ENCODE measurements at places on chromosomes 5 and 9.
A peak's percentile ranks its signal among the peaks of the same experiment; 100 is the strongest.

- DNase-seq = no peak
These were observed 41.6 kb upstream of the LCP2 start for GRCh38 chr5:170338933-170339779.

- DNase-seq = no peak
These were observed 94.4 kb downstream of the TMEM215 start for GRCh38 chr9:32877639-32878217.

- no peak for DNase-seq
These were observed 64.9 kb downstream of the FAM170A start for GRCh38 chr5:119694284-119694683.

- DNase-seq = no peak
These were observed 60.7 kb downstream of the APTX start for GRCh38 chr9:32940740-32941139.

- DNase-seq = no peak
These were observed 234.7 kb downstream of the MAN2A1 start for GRCh38 chr5:109924237-109925107.

DNA sequence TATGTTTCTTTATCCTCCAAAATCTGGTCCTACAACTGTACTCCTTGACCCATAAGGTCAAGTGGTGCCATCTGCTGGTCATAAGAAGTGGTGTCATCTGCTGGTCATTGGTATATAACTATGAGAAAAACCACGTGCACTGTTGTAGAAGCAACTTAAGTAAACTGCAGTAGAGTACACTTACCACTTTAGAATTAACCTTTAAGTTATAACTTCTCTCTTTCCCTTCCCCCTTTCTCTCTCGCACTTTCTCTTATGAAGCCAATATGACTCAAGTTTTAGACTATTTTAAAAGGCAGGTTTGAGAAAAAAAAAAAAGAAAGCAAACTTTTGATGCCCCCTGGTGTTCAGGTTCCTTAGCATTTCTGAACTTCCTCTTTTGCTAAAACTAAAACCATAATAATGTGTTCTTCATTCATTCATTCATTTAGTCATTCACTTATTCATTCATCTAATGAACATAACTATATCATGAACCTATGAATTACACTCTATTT is 12.8 kb upstream of the MTAP start:
- DNase-seq = peak; percentile 81

DNA sequence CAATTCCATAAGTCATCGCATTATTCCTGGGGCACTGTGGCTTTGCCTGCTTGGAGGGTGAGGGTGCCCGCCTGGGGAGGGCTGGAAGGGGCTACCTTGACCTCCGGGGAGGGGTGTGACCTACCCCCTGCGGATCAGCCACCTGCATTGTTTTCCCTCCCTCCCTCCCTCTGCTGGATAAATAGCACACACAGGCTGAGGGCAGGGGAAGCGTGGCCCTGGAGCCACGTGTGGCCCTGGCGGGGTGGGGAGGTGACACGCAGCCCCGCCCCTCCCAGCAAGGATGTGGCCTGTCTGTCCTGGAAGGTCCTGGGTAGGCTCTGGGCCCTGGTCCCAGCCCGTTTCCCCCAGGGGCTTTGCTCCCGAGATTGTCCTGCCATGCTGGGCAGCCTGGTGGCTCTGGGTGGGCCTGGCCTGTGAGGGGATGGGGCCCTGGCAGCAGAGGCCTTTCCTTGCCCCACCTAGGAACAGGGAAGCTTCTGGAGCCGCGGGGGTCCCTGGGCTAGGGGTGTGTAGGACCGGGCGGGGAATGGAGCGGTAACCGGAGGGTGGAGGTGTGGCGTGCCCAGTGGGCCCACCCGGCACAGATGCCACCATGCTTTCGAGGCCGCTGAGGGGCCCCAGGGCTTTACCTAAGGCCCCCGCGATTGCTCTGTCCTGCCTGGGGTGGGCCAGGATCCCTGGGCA is 33.4 kb downstream of the RXRA start:
- DNase-seq = no peak

GRCh38 chr5:51539232-51539631 is 156.0 kb downstream of the ISL1 start:
- no peak for DNase-seq

- no peak for DNase-seq
These were observed 27.1 kb downstream of the ZDHHC11B start for GRCh38 chr5:757346-757930.

GRCh38 chr5:127085796-127086195 is 12.5 kb upstream of the C5orf63 start:
- no peak for DNase-seq

- no peak for DNase-seq
These were observed 173.6 kb downstream of the NR2F1-AS1 start for GRCh38 chr5:93407454-93407853.

DNA sequence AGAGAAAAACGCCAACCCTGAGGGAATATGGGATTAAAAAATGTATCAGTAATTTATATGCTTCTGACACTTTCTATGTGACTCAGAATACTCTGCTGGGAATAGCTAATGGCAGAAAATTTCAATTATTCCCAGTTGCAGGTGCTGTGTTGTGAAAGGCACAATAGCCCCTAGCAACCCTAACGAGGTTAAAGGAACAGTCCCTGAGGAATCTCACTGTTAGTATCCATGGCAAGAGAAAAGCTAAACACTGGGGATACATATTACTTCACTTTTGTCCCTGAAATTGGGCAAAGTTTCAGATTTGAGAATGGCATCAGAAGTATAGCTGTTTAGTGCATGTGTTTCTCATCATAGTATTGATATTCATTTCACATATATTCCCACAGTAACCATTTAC is 555.0 kb downstream of the RAB3C start:
- no peak for DNase-seq

- DNase-seq = no peak
These were observed 15.1 kb downstream of the SLCO6A1 start for GRCh38 chr5:102483736-102484135.

GRCh38 chr9:79185866-79186265 is 385.9 kb upstream of the TLE4 start:
- DNase-seq = no peak

- DNase-seq = no peak
These were observed 14.7 kb downstream of the MPDZ start for GRCh38 chr9:13264788-13265187.

GRCh38 chr9:125752070-125752628 is 5.0 kb downstream of the PBX3 start:
- DNase-seq = no peak

- DNase-seq = peak; percentile 49
These were observed 68.2 kb upstream of the TBCA start for GRCh38 chr5:77844373-77844622.

GRCh38 chr9:21576331-21577189 is 94.4 kb upstream of the IFNE start:
- DNase-seq = no peak

DNA sequence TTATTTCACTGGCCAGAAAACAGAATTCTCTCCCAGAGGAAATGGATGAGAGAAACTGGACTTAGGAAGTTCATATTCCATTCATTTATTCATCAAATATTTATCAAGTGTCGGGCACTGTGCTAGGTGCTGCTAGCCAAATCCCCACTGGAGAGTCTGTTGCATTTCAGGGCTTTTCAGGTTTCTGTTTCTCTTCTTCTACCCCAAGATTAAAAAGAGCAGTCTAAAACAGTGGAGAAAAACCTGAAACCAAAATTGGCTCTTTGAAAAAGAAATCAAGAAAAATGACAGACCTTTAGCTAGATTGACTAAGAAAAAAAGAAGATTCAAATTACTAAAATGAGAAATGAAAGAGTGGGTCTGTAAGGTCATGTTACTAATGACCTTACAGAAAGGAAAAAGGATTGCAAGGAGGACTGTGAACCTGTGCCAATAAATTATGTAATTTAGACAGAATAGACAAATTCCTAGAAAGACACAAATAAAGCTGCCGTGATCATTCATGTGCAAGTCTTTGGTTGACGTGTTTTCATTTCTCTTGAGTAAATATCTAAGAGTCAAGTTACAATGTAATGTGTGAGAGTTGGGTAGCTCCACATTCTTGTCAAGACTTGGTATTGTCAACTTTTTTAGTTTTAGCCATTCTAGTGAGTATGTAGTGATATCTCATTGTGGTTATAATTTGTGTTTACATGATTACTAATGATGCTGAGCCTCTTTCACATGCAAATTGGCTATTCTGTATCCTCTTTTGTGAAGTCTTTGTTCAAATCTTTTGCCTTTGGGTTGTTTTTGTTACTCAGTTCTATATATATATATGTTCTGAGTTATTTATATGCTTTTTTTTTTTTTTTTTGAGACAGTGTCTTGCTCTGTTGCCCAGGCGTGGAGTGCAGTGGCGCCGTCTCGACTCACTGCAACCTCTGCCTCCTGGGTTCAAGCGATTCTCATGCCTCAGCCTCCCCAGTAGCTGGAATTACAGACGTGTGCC is 23.7 kb downstream of the SNX30 start:
- no peak for DNase-seq

GRCh38 chr5:172823840-172824362 is 10.2 kb upstream of the ERGIC1 start:
- no peak for DNase-seq

GRCh38 chr5:76544268-76544926 is 78.8 kb downstream of the F2RL2 start:
- DNase-seq = no peak

- no peak for DNase-seq
These were observed 126.1 kb downstream of the CACNA1B start for GRCh38 chr9:138003485-138004190.

DNA sequence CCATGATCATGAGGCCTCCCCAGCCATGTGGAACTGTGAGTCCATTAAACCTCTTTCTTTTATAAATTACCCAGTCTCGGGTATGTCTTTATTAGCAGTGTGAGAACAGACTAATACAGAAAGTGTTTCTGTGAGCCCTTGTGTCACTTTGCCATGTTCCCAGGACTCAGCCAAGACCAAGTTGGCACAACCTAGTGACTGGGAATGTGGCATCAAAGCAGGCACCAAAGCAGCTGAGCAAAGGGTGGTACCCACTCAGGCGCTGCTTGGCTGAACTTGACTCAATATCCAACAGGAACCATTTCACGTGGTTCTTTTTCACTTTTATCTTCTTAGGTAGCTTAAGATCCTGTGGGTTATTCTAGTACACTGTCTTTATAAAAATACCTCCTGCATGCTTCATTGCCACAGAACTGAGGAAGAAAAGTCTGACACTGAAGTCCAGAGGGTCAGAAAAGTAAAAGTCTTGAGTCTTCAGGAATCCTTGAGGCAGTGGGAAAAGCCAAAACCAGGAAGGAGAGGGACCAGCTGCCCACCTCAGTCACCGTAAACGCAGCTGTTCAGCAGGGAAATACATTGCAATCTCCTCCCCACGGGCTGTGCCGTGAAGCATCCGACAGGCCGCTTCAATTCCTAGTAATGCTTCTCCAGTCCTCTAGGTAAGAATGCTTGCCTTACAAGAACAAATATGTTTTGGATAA is 90.5 kb upstream of the RETREG1 start:
- DNase-seq = no peak

GRCh38 chr5:139406963-139407362 is 3.1 kb upstream of the SPATA24 start:
- DNase-seq = no peak

- no peak for DNase-seq
These were observed 715.1 kb downstream of the MAT2B start for GRCh38 chr5:164220522-164220921.

DNA sequence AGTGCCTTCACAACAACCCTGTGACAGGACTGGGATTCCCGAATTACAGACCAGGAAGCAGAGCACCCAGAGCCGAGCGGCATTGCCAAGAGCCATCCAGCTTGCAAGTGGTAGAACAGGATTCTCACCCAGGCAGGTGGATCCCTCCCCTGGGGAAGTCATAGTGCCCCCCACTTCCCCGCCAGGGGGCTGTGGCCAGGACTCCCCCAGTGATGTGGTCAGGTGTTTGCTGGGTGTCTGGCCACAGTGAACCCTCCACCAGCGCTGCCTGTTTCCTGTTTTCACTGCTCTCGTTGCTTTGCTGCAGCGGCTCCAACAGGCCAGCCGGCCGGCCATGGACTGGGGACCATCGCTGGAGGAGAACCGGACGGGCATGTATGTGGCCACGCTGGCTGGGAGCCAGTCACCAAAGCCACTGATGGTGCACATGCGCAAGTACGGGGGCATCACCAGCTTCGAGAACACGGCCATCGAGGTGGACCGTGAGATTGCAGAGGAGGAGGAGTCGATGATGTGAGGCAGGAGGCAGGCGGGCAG is 19.3 kb downstream of the SLC6A7 start:
- DNase-seq = no peak

DNA sequence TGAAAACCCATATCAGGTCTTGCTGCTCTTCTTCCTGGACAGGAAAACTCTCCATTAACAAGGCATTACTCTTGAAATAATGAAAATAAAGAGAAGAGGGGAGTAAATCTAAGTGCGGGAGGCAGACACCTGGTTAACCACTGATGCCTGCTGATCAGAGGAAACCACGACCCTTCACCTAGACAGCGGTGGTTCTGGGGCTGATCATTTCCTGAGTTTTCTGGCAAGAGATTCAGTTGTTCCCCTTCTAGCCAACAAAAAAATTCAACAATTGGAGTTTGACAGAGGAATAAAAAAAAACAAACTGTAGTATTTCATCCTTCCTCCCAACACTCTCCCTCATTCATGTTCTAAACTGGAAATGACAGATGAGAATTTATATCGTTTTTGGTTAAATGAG is 3.0 kb downstream of the RLN2 start:
- DNase-seq = no peak

GRCh38 chr9:33795281-33795680 is at the start of gene PRSS3:
Gene PRSS3, plus strand, starts transcription at chr9:33795561. Its CDS starts 13 bp downstream, at chr9:33795574.
- DNase-seq = no peak

DNA sequence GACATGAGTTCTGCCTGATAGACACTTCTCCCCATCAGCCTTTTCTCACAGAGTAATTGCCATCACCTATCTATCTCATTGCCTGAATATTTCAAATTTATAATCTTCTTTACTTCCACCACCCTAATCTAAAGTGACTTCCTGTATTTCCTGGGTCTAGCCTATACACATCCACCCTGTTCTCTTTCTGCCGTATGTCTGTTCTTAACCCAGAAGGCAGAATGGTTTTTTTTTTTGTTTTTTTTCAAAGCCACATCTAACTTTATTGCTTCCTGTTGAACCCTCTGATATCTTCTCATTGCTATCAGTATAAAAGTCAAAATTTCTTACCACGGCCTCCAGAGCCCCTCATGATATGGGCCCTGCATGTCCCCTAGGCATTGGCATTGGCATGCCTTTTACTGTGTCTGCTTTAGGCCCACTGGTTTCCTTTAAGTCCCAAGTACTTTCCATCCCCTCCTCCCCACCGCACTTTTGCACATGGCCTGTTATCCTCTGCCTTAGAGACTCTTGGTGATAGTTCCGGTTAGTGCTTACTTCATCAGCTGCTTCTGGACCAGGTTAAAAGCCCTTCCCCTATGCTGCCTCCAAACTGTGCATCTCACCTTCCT is 159.9 kb downstream of the MAN2A1 start:
- DNase-seq = no peak

GRCh38 chr9:121349009-121349408 is 21.0 kb downstream of the STOM start:
- no peak for DNase-seq

- DNase-seq = no peak
These were observed 401.2 kb downstream of the KIAA0825 start for GRCh38 chr5:94217216-94217615.

Measured in NCI-H146 (cell line).